ENCODE measurements at places on chromosomes 6 and 20. TPM values are rescaled to one million over a fixed set of nuclear protein-coding genes. Genes with fewer than 3 reads are reported as not detected.

GRCh38 chr6:132964101-132964867 is 149.9 kb downstream of the RPS12 start:
- peaks cover 9% of the 10 kb centered on the region for H3K4me1 ChIP-seq
- no peak overlapping the region for H3K27ac ChIP-seq
- H3K27me3 ChIP-seq, result no peaks in the 10 kb centered on the region
- no peaks in the 10 kb centered on the region for H3K36me3 ChIP-seq

GRCh38 chr6:32045811-32046449 is 7.7 kb downstream of the CYP21A2 start:
- H3K4me3 ChIP-seq, result no peak overlapping the region
- no peaks in the 10 kb centered on the region for H3K36me3 ChIP-seq
- peaks cover 20% of the 10 kb centered on the region for H3K4me1 ChIP-seq
- DNase-seq, result no peak
- peak overlapping the region; percentile 84 for H3K27ac ChIP-seq

- H3K36me3 ChIP-seq, result no peaks in the 10 kb centered on the region
- H3K4me3 ChIP-seq, result no peak overlapping the region
- no peaks in the 10 kb centered on the region for H3K4me1 ChIP-seq
- no peak for DNase-seq
- no peak overlapping the region for H3K27ac ChIP-seq
Observed at GRCh38 chr20:1618954-1619540, 762 bp downstream of the SIRPB1 start.

- no peak overlapping the region for H3K4me3 ChIP-seq
- no peaks in the 10 kb centered on the region for H3K27me3 ChIP-seq
- DNase-seq, result no peak
- H3K4me1 ChIP-seq, result no peaks in the 10 kb centered on the region
- no peak overlapping the region for H3K27ac ChIP-seq
Observed at GRCh38 chr20:2280082-2280481, 15.7 kb upstream of the TGM3 start.

DNA sequence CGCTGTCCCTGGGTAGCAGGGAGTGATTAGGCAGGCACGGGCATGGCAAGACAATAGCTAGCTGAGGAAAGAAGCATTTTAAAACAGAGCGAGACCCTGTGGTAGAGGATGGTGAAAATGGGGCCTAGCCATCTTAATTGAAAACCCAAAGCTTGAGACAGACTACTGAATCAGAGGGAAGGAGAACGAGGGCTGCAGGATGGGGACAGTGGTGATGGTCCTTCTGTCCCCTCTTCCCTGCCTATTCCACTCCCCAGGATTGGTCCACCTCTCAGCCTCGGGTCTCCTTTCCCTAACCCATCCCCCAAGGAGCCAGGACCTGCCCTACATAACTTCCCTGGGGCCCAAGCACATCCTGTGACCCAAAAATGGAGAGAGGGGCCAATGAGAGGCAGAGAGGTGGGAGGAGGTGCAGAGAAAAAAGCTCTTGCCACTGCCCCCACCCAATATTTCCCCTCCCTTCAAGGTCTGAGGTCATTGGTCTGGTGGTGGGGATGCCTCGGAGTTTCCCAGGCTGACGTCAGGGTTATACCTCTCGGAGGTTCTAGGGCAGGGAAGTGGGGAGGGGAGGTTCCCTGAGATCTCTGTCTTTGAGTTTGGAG is 884 bp upstream of the CUTA start:
- H3K4me1 ChIP-seq, result peaks cover 51% of the 10 kb centered on the region
- peak overlapping the region; percentile 46 for H3K4me3 ChIP-seq
- no peak for DNase-seq
- no peaks in the 10 kb centered on the region for H3K27me3 ChIP-seq
- peak overlapping the region; percentile 95 for H3K27ac ChIP-seq

The WRNIP1 gene
- 29.9 TPM for total RNA-seq

GRCh38 chr6:142374965-142375733 is 73.3 kb downstream of the ADGRG6 start:
- no peaks in the 10 kb centered on the region for H3K36me3 ChIP-seq
- H3K27me3 ChIP-seq, result no peaks in the 10 kb centered on the region
- no peak overlapping the region for H3K27ac ChIP-seq
- peaks cover 14% of the 10 kb centered on the region for H3K4me1 ChIP-seq
- DNase-seq, result no peak

The IMPG1 gene
- not detected for total RNA-seq

The BTN1A1 gene
- not detected for total RNA-seq

DNA sequence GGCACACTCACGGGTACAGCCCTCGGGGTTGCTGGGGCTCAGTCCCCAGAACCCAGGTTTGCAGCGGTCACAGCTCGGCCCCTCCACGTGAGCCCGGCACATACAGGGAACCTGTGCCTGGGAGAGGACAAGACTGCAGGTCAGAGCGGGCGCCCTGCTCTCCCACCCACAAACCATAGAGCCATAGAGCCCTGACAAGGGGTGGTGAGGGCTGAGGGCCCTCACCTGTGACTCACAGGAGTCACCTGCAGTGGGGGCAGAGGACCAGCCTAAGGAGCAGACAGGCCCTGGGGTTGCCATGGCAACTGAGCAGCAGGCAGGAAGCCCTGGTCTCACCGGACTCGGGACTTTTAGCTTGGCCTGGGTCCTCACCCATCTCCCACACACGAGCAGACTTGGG is 30.8 kb downstream of the LAMA5 start:
- H3K27me3 ChIP-seq, result no peaks in the 10 kb centered on the region
- H3K4me3 ChIP-seq, result no peak overlapping the region
- no peaks in the 10 kb centered on the region for H3K4me1 ChIP-seq
- DNase-seq, result no peak

- H3K36me3 ChIP-seq, result no peaks in the 10 kb centered on the region
- DNase-seq, result peak; percentile 64
- no peaks in the 10 kb centered on the region for H3K27me3 ChIP-seq
- no peak overlapping the region for H3K4me3 ChIP-seq
- peaks cover 41% of the 10 kb centered on the region for H3K4me1 ChIP-seq
Observed at GRCh38 chr20:50052550-50053361, 60.2 kb downstream of the UBE2V1 start.

DNA sequence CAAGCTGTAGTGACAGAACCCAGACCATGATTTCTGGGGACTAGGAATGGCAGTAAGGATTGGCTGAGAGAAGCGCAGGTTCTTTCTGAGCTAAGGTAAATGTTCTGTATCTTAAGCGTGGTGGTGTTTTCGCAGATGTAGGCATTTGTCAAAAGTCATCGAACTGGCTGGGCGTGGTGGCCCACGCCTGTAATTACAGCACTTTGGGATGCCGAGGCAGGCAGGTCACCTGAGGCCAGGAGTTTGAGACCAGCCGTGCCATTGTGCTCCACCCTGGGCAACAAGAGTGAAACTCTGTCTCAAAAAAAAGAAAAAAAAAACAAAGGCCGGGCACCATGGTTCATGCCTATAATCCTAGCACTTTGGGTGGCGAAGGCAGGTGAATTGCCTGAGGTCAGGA is 40.7 kb upstream of the EYA2 start:
- H3K36me3 ChIP-seq, result no peaks in the 10 kb centered on the region
- no peak overlapping the region for H3K27ac ChIP-seq
- peaks cover 3% of the 10 kb centered on the region for H3K27me3 ChIP-seq
- H3K4me3 ChIP-seq, result no peak overlapping the region
- no peak for DNase-seq

The SOBP gene
- total RNA-seq, result 7.1 TPM

DNA sequence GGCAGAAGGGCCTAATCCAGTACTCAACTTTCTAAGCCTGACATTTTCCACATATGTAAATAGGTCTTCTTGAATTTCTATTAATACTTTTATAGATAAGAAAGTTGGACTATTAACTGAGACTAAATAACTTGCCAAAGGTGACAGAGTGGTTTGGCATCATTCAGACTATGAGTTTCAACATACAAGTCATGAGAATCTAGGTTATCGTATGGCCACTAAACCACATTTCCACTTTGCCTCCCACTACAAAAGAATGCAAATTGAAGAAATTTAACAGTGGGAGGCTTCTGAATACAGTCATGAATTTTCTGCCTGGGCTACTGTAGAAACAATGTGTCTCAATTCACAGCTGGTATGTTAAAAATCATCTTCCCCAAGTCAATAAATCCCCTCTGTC is 531.0 kb upstream of the AGPAT4 start:
- no peaks in the 10 kb centered on the region for H3K4me1 ChIP-seq
- H3K36me3 ChIP-seq, result no peaks in the 10 kb centered on the region
- H3K27me3 ChIP-seq, result no peaks in the 10 kb centered on the region

DNA sequence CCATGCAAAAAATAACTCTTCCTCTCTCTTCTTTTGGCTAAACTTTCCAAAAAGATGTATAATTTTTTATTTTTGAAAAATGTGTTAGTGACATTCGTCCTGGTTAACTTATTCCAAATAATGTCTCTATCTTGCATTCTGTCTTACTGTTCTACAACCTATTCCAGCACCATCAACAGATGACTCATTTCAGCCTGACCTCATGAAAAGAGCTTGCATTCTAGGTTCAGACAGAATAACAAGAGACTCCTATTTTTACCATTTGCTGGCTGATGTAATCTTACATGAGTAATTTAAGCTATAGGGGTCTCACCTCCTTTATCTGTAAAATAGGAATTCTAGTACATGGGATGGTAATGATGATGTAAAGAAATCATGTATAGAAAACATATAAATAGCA is 109.0 kb downstream of the FUT9 start:
- no peak overlapping the region for H3K27ac ChIP-seq
- H3K4me1 ChIP-seq, result no peaks in the 10 kb centered on the region
- DNase-seq, result no peak
- no peak overlapping the region for H3K4me3 ChIP-seq
- no peaks in the 10 kb centered on the region for H3K27me3 ChIP-seq

DNA sequence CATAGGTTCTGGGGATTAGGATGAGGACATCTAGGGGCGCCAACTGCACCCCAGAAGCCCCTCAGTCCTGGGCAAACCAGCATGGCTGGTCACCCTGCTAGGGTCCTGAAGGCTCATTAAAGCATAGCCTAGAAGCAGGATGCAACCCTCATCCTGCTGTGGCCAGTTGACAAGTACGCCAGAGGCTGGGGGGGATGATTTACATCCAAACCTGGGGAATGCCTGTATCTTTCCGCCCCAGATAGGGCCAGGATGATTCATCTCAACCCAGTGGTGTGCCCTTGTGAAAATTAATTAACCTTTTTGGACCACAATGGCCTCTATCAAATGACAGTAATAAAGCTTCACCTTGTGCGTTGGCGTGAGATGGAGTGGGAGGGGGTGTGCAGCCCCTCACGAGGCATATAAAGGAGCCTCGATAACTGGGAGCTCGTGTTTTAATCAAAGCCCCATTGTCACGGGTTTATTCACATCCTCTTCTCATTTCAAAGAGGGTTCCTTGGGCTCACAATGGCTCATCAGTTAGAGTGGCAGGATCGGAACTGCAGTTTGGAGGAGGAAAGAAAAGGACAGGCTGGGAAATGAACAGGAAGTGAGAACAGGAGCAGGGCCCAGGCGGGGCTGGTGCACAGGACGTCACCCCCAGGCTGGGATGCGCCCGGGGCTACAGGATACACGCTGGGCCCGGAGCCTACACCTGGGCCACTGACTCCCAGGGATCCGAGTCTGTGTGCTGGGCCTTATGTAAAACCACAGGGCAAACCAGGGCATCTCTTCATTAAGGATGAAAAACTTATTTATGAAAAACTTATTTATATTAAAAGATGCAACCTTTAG is 121.8 kb upstream of the PHACTR3 start:
- H3K36me3 ChIP-seq, result no peaks in the 10 kb centered on the region
- no peak for DNase-seq
- no peak overlapping the region for H3K4me3 ChIP-seq

- peak within 1 kb of the TSS; percentile 73 for H3K27ac ChIP-seq
- H3K4me1 ChIP-seq, result peaks cover 41% of the 10 kb centered on the region
- H3K36me3 ChIP-seq, result no peaks in the 10 kb centered on the region
- no peak within 1 kb of the TSS for H3K4me3 ChIP-seq
Observed at GRCh38 chr6:158649289-158650143, at the start of gene SYTL3. Gene SYTL3, plus strand, starts transcription at chr6:158650054. Its CDS starts 13,215 bp downstream, at chr6:158663269.

GRCh38 chr20:4672948-4673347 is 48.8 kb upstream of the PRND start:
- H3K36me3 ChIP-seq, result no peaks in the 10 kb centered on the region
- H3K27me3 ChIP-seq, result no peaks in the 10 kb centered on the region
- H3K4me1 ChIP-seq, result no peaks in the 10 kb centered on the region
- H3K4me3 ChIP-seq, result no peak overlapping the region

DNA sequence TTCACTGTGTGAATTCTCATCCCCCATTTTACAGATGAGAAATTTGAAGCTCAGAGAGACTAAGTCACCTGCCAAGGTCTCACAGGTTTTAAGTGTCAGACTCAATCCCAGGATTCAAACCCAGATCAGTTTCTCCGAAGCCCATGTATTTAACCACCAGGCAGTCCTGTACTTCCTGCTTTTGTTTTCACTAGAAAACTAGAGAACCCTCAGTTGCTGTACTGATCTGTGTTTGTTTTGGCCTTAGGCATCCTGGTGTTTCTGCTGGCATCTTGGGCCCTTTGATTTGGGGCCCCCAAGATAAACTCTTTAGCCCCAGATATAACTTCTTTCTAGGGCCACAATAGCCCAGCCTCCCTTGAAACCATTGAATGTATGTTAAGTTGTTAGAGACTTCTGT is 36.5 kb downstream of the PPP1R16B start:
- no peak overlapping the region for H3K4me3 ChIP-seq
- H3K36me3 ChIP-seq, result no peaks in the 10 kb centered on the region
- no peak for DNase-seq
- no peak overlapping the region for H3K27ac ChIP-seq

GRCh38 chr6:52976591-52977035 is 18.5 kb downstream of the GSTA4 start:
- DNase-seq, result peak; percentile 83
- no peak overlapping the region for H3K4me3 ChIP-seq
- no peaks in the 10 kb centered on the region for H3K27me3 ChIP-seq
- H3K27ac ChIP-seq, result peak overlapping the region; percentile 62
- no peaks in the 10 kb centered on the region for H3K36me3 ChIP-seq

DNA sequence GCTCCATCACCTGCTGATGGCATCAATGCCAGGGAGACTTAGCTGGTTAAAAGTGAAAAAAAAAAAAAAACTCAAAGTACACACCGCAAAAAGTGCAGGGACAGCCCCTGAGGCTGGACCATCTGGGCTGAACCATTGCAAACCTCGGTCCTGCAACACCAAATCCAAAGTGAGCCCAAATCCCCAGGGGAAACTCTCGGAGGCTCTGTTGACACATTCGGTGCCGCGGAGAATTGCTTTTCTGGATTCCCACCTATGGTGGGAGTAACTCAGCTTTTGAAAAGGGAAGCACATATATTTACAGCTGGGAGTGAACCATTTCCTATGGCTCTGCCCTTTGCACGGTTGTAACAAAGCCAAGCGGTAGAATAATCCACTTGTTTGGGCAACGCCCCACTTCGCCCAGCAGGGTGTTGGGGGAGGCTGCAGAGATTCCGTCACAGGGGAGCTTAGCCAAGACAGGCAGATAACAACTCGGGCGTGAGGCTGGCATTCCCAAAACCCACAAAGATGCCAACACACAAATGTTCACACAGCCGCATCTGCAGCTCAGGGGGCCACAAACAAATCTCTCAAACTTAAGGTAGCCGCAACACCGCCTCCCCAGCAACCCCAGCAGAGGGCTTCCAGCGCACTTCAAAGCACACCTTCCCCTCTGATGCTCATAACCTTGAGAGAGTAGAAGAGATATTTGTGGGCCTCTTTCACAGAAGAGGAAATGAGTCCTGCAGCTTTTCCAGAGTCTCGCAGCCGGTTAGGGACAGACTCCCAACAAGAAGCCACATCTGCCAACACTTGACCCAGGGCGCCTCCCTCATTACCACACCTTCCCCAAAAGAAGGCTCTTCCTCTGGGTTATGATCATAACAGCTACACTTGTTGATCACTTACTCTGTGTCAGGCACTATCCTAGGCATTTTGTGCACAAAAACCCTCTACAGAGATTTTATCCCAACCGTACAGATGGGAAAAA is 11.4 kb downstream of the ZC3H12D start:
- H3K36me3 ChIP-seq, result no peaks in the 10 kb centered on the region
- no peaks in the 10 kb centered on the region for H3K27me3 ChIP-seq
